ENCODE measurements at places on chromosomes 7 and 10.

DNA sequence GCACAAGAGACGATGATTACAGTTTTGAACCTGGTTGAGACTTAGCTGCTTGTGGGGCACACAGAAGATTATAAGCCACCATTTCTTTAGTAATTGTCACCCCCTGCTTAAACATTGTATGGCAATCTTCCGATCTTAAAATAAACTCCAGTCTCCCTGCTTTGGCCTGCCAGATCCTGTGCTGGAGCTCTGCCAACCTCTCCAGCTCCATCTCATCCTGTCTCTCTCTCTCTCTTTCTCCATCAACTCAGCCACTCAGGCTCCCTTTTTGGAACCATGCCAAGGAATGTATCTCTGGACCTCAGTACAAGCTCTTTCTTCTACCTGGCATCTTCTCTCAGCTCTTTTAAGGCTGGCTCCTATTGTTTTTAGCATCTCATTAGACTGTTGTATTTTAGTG is 1053.2 kb downstream of the REEP3 start:
- no peak for ATAC-seq

GRCh38 chr10:132519382-132520176 is 18.0 kb upstream of the INPP5A start:
- no peak for ATAC-seq

DNA sequence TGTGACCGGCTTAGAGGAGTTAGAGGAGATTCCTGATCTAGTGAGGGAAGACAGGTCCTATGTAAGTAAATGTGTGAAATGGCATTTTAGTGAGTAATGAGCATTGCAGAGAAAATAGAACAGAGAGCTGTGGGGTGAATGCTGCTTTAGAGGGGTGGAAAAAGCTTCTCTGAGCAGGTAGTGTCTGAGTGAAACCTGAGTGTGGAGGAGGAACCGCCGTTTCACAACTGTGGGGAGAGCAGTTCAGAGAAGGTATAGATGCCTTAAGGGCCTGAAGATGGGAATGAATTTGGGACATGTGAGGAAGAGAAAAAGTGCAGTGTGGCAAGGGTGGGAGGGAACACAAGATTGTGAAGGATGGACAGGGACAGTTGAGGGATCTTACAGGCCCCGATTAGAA is 21.6 kb downstream of the FBH1 start:
- ATAC-seq = no peak

DNA sequence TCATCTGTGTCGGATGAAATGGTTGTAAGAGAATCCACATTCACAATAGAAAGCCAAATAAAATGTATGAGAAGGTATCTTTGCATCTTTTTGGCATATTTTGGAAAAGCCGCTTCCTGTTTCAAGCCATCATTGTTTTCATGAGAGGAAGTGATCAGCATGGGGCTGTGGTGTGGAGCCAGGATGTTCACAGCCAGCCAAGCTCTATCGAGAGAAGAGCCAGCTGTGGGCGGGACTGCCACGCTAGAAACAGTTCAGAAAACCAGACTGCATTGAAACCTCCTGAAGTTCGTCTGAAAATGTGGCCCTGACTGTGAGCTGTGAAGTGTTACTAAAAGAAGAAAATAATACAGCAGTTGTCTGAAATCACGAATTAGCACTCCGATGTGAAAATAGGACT is 21.2 kb upstream of the NPS start:
- ATAC-seq = no peak

- no peak for ATAC-seq
Observed at GRCh38 chr10:130854151-130854550, 457.4 kb downstream of the TCERG1L start.
